ENCODE measurements at places on chromosomes 7 and 10.

DNA sequence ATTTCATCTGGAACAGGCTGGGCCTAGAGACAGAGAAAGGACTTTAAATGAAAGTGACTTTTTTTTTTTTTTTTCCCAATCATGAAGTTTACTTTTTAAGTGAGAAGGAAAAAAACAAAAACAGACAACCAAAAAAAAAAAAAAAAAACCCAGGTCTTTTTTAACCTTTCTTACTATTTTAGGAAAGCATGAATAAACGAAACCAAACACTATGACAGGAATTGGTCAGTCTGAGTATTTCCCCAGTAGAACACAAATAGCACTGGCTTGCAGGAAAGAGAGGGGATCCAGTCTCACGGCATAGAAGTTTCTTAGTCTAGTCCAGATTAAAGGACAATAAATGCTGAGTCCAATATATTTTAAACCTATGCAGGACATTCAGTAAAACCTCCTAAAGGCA lies 180.5 kb upstream of the CCDC6 start:
- no peaks in the 10 kb centered on the region for H3K27me3 ChIP-seq
- DNase-seq, result no peak
- peak overlapping the region; percentile 4 for H3K27ac ChIP-seq
- no peak overlapping the region for H3K4me3 ChIP-seq
- H3K4me1 ChIP-seq, result peaks cover 18% of the 10 kb centered on the region
- peaks cover 16% of the 10 kb centered on the region for H3K36me3 ChIP-seq

- H3K4me3 ChIP-seq, result no peak overlapping the region
- H3K27ac ChIP-seq, result no peak overlapping the region
- H3K36me3 ChIP-seq, result no peaks in the 10 kb centered on the region
- peaks cover 2% of the 10 kb centered on the region for H3K27me3 ChIP-seq
- H3K4me1 ChIP-seq, result no peaks in the 10 kb centered on the region
Observed at GRCh38 chr7:49579408-49579807, 194.0 kb upstream of the VWC2 start.

DNA sequence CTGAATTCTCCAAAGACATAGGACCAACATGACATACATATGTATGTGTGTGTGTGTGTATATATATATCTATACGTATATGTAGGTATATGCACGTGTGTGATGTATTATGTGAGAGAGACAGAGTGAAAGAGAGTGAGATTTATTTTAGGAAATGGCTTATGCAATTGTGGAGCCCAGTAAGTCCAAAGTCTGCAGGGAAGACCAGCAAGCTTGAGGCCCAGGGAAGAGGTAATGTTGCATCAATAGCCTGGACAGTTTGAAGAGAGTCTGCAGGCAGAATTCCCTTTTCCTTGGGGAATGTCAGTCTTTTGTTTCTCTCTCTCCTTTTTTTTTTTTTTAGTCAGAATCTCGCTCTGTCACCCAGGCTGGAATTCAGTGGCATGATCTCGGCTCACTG lies 33.0 kb upstream of the CARD11 start:
- H3K27ac ChIP-seq, result no peak overlapping the region
- peaks cover 5% of the 10 kb centered on the region for H3K27me3 ChIP-seq
- H3K36me3 ChIP-seq, result no peaks in the 10 kb centered on the region
- H3K4me1 ChIP-seq, result no peaks in the 10 kb centered on the region
- H3K4me3 ChIP-seq, result no peak overlapping the region

GRCh38 chr7:107689553-107689952 lies 28.9 kb downstream of the SLC26A4 start:
- no peak for DNase-seq
- no peaks in the 10 kb centered on the region for H3K36me3 ChIP-seq
- no peak overlapping the region for H3K27ac ChIP-seq
- no peak overlapping the region for H3K4me3 ChIP-seq
- H3K27me3 ChIP-seq, result no peaks in the 10 kb centered on the region

DNA sequence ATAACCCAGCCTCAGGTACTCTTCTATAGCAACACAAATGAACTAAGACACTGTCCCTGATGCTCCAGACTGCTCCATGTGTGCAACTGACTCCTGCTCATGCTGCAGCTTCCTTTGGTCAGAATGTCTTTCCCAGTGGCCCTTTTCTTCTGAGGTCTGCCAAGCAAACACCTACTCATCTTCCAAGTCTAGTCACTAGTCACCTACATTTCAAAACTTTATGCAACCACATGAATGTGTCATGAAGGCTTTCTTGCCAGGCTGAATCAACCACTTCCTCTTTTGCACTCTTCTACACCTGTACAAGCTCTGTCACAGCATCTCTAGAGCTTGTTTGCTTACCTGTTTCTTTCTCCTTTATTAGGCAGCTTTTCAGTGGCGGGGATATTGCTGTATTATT lies 75.8 kb downstream of the LSMEM1 start:
- peaks cover 32% of the 10 kb centered on the region for H3K27me3 ChIP-seq
- no peak overlapping the region for H3K27ac ChIP-seq
- no peak for DNase-seq
- no peaks in the 10 kb centered on the region for H3K4me1 ChIP-seq
- H3K36me3 ChIP-seq, result no peaks in the 10 kb centered on the region

DNA sequence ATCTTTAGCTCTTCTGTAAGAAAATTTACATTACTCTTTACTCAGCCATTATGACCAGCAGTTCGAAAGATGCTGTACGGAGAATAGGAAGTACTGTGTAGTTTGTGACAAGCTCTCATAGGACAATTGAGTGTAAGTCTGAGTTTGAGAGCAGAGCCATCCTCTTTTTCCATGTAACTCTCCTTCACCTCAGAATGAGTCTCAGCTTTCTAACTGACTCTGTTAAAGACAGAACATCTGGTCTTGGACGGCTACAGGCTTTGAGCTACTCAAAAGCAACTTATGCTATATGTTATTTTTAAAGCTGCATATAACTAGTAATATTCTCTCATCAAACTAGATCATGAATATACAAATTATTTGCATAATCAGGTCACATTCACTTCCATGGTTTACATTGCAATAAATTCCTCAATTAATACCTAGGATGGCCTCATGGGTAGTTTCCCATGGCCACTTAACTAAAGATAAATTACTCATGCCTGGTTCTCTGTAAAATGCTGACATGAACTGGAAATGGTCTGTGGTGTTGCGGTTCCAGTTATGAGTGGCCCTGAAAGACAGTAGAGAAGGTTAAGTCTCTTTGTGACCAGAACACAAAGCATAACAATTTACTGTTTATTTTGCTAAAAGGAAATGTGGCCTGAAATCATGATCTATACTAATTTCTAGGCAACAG lies 358.7 kb downstream of the PHF14 start:
- no peak for DNase-seq
- no peaks in the 10 kb centered on the region for H3K36me3 ChIP-seq
- H3K27me3 ChIP-seq, result no peaks in the 10 kb centered on the region

GRCh38 chr7:84204655-84205054 lies 10.1 kb upstream of the SEMA3A start:
- H3K36me3 ChIP-seq, result no peaks in the 10 kb centered on the region
- no peaks in the 10 kb centered on the region for H3K27me3 ChIP-seq
- H3K4me3 ChIP-seq, result no peak overlapping the region
- DNase-seq, result no peak

GRCh38 chr7:39509436-39509835 lies 56.8 kb upstream of the YAE1 start:
- no peak overlapping the region for H3K27ac ChIP-seq
- no peak overlapping the region for H3K4me3 ChIP-seq
- no peaks in the 10 kb centered on the region for H3K36me3 ChIP-seq
- H3K4me1 ChIP-seq, result peaks cover 4% of the 10 kb centered on the region
- no peaks in the 10 kb centered on the region for H3K27me3 ChIP-seq

GRCh38 chr7:156334636-156335035 lies 305.9 kb upstream of the RNF32 start:
- H3K4me1 ChIP-seq, result no peaks in the 10 kb centered on the region
- H3K27me3 ChIP-seq, result no peaks in the 10 kb centered on the region
- H3K4me3 ChIP-seq, result no peak overlapping the region
- no peak for DNase-seq

GRCh38 chr10:71475243-71475871 lies 78.6 kb downstream of the CDH23 start:
- no peak overlapping the region for H3K27ac ChIP-seq
- peaks cover 2% of the 10 kb centered on the region for H3K36me3 ChIP-seq
- peaks cover 7% of the 10 kb centered on the region for H3K4me1 ChIP-seq
- no peak for DNase-seq
- peaks cover 58% of the 10 kb centered on the region for H3K27me3 ChIP-seq
- no peak overlapping the region for H3K4me3 ChIP-seq

- DNase-seq, result no peak
- H3K4me1 ChIP-seq, result peaks cover 18% of the 10 kb centered on the region
- H3K27ac ChIP-seq, result no peak overlapping the region
- H3K36me3 ChIP-seq, result no peaks in the 10 kb centered on the region
- H3K27me3 ChIP-seq, result peaks cover 12% of the 10 kb centered on the region
Observed at GRCh38 chr10:45418417-45418848, 44.4 kb downstream of the ALOX5 start.

- no peak overlapping the region for H3K27ac ChIP-seq
- H3K4me3 ChIP-seq, result no peak overlapping the region
- H3K27me3 ChIP-seq, result peaks cover 2% of the 10 kb centered on the region
- no peaks in the 10 kb centered on the region for H3K4me1 ChIP-seq
- no peaks in the 10 kb centered on the region for H3K36me3 ChIP-seq
Observed at GRCh38 chr10:88672041-88672440, 7.8 kb downstream of the LIPF start.

GRCh38 chr10:13168781-13169180 lies 7.4 kb downstream of the MCM10 start:
- no peaks in the 10 kb centered on the region for H3K27me3 ChIP-seq
- H3K4me1 ChIP-seq, result no peaks in the 10 kb centered on the region

- no peak overlapping the region for H3K4me3 ChIP-seq
- H3K27ac ChIP-seq, result no peak overlapping the region
- H3K4me1 ChIP-seq, result peaks cover 33% of the 10 kb centered on the region
- H3K27me3 ChIP-seq, result no peaks in the 10 kb centered on the region
- peaks cover 2% of the 10 kb centered on the region for H3K36me3 ChIP-seq
Observed at GRCh38 chr10:86827639-86828038, 71.2 kb downstream of the BMPR1A start.

DNA sequence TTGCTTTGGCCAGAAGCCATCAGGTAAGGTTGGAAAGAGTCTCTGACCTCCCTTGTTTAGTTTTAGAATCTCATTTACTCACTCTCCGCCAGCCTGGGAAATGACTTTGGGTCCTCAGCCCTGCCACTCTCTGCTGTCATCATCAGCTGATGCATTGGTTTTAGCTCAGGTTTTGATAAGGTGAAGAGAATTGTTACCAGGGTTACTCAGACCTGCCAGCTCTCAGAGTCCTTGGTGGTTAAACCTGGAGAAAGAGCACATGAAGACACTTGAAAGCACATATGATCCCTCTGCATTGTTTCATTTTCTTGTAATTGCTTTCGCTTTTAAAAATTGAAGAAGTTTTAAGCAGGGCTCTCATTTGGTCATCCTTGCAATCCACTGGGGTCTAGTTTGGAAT lies 4.0 kb upstream of the CROT start:
- no peaks in the 10 kb centered on the region for H3K27me3 ChIP-seq
- H3K27ac ChIP-seq, result no peak overlapping the region

DNA sequence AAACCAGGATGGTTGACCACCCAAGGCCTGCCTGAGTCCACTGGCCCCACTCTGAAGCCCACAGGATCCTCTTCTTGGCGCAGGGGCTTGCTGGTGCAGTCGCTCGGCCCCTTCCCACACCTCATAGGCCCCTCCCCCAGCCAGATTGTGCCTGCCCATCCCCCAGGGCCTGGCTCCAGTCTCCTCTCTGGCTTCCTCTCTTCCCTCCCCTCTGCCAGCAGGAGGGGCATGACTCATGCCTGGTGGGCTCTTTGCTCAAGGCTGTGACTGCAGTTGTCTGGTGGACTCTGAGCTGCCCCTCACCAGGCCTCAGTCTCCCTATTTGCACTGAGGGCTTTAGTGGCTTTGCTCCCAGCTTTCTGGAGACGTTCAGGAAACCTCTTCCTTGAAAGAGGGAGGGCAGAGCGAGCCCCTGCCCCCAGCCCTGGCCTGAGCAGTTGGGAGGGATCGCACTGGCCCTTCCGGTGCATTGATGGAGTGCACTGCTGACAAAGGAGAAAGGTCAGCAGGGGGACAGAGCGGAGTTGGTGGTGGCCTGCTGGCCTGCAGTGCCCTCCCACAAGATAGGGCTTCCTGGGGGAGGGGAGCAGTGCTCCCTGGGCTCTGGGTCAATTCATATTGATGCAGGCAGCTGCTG lies 60.7 kb downstream of the ZMIZ1 start:
- peaks cover 1% of the 10 kb centered on the region for H3K36me3 ChIP-seq
- H3K4me1 ChIP-seq, result peaks cover 70% of the 10 kb centered on the region

DNA sequence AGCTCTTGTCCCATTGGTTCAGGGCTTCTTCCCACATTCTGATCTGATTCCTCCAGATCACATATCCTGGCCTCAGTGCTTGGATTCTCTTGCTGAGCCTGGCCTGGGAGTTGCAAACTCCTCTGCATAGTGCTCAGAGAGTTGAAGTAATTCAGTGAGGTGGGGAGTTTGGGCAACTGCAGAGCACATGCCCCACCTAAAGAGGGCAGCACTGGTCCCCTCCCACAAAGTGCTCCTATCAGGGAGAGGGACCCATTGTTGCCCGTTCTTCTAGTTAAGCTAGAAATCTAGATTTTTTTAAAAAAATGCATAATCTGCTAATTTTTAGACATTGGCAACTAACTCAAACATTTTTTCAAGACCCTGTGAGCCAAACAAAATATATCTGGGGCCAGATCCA lies 45.1 kb downstream of the CHN2 start:
- no peaks in the 10 kb centered on the region for H3K4me1 ChIP-seq
- no peak for DNase-seq
- H3K27me3 ChIP-seq, result peaks cover 10% of the 10 kb centered on the region
- H3K27ac ChIP-seq, result no peak overlapping the region
- H3K36me3 ChIP-seq, result no peaks in the 10 kb centered on the region

- H3K27ac ChIP-seq, result no peak overlapping the region
- H3K36me3 ChIP-seq, result no peaks in the 10 kb centered on the region
- DNase-seq, result no peak
- no peaks in the 10 kb centered on the region for H3K4me1 ChIP-seq
Observed at GRCh38 chr10:46293832-46294640, 7.2 kb downstream of the ANTXRL start.
